ENCODE measurements at places on chromosomes 1 and 21.

DNA sequence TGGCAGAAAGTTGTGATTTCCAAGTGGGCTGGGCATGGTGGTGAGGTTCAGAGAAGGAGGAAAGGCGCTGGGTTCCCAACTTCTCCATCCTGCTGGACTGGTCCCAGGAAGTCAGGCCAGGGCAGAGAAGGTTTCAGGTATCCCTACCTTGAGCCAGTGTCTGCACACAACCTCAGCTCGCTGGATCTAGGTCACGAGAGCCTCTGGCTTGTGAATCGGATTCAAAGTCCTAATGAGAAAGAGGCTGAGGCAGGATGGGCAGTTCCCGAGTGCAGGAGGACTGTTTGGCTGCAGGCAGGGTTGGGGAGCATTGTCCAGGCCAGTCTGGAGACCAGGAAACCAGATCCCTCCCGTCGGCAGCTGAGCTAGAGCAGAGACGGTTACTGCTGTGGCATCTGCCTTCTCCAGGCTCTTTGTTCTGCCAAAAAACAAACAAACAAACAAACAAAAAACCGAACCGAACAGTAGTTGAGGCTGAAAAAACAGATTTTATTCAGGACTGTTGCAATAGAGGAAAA lies 19.5 kb upstream of the IGSF21 start:
- no peak for DNase-seq

GRCh38 chr1:174874331-174875053 lies 125.3 kb upstream of the CACYBP start:
- DNase-seq, result no peak

- no peak for DNase-seq
Observed at GRCh38 chr1:43255438-43256210, 14.2 kb upstream of the TMEM125 start.

GRCh38 chr1:200894712-200895442 lies at the start of gene INAVA:
TSS of gene INAVA (plus strand) at chr1:200894900. CDS start at chr1:200898401, 3,501 bp downstream.
- DNase-seq, result no peak

- DNase-seq, result no peak
Observed at GRCh38 chr21:22763442-22763841, 1765.2 kb downstream of the NCAM2 start.

GRCh38 chr1:230026572-230026971 lies 40.5 kb upstream of the GALNT2 start:
- DNase-seq, result no peak

DNA sequence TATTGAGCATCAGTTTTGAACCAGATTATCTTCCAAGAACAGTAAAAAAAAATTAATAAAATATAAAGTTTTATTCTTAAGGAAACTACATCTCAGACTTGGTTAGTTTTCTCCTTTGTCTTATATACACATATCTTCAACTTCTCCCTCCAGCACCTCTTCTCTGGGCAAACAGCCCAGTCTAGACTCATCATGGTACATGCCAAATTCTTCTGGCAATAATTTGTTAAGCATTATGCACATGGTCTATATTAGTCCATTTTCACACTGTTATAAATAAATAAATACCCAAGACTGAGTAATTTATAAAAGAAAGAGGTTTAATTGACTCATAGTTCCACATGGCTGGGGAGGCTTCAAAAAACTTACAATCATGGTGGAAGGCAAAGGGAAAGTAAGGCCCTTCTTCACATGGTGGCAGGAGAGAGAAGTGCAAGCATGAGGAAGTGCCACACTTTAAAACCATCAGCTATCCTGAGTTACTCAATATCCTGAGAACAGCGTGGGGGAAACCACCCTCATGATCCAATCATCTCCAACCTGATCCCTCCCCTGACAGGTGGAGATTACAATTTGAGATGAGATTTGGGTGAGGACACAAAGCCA lies 108.7 kb upstream of the RNPC3 start:
- no peak for DNase-seq

DNA sequence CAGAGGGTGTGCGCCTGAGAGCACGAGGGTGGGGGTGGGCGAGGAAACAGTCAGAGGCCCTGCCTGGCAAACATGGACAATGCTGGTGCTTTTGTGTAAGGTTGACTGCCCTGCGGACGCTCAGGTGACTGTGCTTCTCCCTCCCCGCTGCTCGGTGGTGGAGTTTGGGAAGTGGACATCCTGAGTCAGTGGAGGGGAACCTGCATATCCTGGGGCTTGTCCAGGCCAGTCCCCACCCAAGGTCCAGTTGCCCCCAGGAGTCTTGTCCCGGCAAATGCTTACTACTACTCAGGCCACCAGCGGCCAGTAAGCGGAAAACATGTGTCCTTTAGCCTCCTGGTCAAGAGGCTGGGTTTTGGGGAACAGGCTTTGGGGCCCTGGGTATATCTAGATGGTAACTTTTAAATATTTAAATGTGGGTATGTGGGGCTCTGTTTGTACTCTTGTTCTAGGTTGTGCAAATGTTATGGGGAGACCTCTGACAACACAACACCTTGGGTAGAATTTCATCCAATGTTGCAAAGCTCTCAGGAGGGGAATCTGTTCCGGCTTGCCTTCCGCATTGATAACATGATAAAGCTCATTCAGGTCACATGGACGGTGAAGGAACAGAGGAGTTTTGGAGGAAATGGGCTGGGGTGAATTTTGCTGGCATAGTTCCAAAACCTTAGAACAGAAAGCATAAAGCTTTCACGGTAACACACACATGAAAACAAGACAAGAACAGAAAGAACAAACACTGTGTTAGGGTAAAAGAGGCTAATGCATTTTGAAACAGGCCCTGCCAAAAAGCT lies 364.9 kb downstream of the PRDM2 start:
- DNase-seq, result no peak

- peak; percentile 61 for DNase-seq
Observed at GRCh38 chr1:187244623-187245022, 415.9 kb downstream of the PLA2G4A start.

GRCh38 chr1:73029571-73029970 lies 747.2 kb upstream of the NEGR1 start:
- no peak for DNase-seq

- peak; percentile 1 for DNase-seq
Observed at GRCh38 chr1:17239420-17239819, 9.5 kb upstream of the PADI3 start.

DNA sequence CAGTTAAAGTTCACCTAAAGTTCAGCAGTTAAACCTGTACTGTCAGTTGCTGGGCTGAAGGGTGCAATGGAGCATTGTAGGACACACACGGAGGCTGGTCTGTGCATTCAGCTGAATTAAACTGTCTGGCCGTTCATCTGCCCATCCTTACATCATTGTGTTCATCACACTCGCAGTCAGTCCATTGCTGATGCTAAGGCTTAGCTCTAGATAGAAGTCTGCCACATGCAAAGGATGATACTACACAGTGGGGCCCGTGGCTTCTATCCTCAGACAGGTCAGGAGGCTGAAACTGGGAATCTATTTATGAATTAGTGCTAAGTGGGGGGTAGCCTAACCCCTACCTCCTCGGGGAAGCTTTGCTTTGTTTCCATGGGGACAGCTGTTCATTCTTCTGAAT lies 60.4 kb downstream of the CNIH3 start:
- DNase-seq, result no peak

DNA sequence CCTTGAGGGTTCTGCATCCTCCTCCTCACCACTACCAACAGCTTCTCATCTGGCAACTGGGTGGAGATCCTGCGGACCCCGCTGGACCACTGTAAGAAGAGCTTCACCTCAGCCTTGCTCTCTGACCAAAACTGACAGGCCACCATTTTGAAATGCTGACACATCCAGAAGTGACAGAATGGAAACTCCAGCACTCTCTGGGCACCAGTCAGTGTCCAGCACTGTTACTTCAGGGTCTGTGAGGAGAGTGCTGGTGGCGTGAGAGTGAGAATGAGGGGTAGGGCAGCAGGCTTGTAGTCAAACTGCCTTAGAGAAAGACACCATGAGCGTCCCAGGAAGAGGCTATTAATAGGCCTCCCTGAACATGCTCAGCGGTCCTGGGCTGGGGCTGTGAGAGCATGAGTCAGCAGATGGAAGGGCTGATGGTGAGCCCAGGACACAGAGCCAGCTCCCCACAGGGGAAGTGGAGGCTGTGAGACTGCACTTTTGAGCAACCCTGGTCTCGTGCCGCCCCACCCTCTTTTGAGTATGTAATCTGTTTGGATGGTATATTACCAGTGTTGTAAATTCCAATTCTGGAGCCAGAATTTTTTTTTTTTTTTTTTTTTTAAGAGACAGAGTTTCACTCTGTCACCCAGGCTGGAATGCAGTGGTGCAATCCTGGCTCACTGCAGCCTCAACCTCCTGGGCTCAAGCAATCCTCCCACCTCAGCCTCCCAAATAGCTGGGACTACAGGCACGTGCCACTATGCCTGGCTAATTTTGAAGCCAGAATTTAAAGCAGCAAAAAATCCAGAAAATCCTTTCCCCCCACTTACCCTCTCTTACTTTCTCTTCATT lies 34.4 kb upstream of the SLC30A1 start:
- DNase-seq, result no peak

DNA sequence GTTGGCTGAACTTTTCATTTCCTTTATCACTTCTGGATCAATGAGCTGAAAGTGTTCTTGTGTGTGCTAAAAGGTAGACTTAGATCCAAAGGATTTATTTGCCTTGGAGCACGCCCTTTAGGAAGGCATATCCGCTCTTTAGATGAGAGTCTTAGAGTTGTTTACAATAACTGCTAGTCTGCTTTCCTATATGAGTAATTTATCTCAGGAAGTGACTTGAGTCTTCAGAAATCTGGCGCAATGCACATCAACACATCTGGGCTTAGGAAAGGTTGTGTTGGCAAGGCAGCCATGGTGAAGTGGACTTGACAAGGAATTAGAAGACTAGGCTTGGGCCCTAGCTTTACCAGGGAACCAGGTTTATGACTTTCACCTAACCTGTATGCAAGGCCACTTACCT lies 204.1 kb upstream of the PTGFR start:
- DNase-seq, result no peak

DNA sequence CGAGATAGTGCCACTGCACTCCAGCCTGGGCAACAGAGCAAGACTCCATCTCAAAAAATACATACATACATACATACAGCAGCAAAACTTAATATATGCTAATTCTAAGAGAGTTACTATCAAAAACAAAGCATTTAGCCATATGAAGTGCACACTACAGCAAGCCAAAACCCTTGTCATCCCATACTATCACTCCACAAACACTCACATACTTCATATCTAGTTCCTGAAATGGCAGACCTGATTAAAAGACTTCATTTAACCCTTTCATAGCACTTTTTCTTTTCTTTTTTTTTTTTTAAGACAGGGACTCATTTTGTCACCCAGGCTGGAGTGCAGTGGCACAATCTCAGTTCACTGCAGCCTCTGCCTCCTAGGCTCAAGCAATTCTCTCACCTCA lies 65.6 kb downstream of the COP1 start:
- no peak for DNase-seq

DNA sequence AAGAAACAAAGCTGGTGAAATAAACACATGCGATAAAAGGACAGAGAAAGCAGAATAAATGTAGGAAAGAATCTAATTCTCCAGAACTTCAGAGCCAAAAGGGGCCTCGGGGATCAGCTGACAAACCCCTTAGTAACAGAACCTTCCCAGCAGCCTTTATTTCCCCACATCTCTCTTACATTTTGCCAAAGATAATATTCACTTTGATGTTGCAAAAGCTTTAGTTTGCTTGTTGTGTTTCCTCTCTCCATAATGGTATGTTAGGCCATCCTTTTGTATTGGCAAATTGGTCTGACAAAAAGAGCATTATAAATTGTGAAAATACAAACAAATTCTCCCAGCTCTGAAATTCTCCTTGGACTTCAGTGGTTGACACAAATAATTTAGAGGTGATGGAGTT lies 54.9 kb downstream of the OPTC start:
- no peak for DNase-seq

- no peak for DNase-seq
Observed at GRCh38 chr1:88979054-88979748, 13.2 kb downstream of the KYAT3 start.

DNA sequence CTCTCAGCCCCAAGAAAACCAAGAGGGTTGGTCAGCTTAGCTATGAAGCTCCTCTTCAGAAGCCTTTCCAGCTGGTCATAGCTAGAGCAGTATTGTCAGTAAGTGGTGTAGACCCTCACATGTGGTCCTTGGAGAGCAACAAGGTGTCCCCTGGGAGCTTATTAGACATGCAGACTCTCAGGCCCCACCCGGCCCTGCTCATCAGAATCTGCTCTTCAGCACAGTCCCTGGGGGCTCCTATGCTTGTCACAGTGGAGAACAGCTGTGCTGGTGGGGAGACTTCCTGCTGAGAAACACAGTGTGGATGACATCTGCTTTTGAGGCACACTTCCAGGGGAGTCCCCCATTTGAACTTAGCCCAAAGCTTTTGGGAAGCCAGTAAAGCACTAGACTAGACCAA lies 21.9 kb upstream of the NEK2 start:
- DNase-seq, result no peak

- no peak for DNase-seq
Observed at GRCh38 chr1:247482747-247483146, 24.8 kb upstream of the OR2B11 start.

GRCh38 chr1:94899756-94900155 lies 27.2 kb downstream of the CNN3 start:
- no peak for DNase-seq

DNA sequence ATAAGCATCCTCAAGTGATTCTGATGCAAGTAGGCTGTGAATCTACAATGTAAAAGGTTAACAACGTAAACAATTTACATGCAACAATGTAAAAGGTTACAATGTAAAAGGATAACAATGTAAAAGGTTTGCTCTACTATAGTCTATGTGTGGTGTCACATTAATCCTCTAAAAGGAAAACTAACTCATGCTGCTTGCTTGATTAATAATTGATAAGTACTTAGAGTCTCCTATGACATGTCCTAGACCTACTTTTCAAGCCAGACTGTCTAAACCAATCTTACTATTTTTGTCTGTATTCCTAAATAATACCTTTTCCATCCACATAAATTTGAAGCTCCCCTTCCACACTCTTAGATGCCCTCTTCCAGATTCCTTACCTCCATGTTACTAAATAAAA lies 606.8 kb downstream of the LTN1 start:
- DNase-seq, result no peak

DNA sequence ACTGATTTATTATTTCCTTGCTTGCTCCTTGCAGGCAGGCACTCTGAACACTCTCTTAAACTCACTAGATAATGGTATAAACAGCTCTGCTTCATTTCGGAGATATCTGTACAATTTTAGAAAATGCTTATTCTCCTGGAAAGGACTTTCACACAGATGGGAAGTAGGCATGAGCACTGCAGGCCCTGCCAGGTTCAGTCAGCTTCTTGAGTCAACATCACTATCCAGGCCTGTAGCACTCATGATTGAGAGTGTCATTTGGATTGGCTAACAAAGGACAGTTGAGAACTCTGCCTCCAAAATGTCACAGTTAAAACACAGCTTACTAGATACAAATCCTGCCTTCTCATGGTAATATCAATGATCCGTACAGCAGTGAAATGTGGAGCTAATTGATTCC lies 181.9 kb downstream of the CYYR1 start:
- DNase-seq, result no peak

DNA sequence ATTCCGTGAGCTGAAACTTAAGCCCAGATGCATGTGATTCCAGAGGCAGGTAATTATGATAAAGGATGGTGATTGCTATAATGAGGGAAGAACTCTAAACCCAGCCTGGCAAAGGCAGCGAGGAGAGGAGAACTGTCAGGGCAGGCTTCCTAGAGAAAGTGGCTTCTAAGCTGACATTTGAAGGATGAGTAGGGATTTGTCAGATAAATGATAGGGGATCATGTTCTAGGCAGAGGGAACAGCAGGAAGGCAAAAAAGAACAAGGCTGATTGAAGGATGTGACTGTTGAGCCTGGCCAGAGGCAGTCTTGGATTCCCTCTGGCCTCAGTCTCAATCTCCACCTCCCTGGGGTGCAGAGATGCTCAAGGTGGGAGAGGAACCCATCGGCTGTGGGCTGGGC lies 146.4 kb upstream of the POU3F1 start:
- DNase-seq, result no peak
